ENCODE measurements at places on chromosomes 3 and 15.

DNA sequence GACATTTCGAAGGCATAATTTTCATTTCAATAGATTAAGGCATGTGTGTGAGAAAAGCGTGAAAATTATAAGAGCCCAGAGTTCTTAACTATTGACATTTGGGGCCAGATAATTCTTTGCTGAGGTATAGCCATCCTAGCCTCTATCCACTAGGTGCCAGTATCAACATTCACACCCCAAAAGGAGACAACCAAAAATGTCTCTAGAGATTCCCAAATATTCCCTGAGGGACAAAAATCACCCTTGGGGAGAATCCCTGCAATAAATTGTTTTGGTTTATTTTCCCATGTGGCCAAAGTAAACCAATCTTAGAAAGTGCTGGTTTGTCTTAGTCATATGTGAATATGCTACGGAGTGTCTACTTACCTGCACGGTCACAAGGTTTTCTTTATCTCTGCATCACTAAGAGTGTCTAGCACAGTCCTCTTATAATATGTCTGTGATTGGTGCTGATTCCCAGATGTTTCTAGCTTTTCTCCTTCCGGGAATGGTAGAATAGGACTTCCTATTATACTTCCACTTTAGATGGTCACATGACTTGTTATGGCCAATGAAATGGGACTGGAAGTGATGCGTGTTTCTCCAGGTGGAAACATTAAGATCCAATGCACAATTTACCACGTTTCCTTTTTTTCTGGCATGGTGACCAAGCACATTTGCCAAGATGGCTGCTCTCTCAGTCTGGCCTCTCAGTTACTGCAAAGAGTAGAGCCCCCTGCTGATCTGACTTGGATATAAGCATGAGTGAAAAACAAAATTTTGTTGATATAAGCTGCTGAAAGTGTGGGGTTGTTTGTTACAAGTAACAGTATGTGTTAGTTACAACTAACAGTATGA, 8.0 kb upstream of the KBTBD8 start:
- DNase-seq = no peak

- DNase-seq = no peak
Measured at GRCh38 chr3:195546130-195546560, 3.0 kb upstream of the PPP1R2 start.

DNA sequence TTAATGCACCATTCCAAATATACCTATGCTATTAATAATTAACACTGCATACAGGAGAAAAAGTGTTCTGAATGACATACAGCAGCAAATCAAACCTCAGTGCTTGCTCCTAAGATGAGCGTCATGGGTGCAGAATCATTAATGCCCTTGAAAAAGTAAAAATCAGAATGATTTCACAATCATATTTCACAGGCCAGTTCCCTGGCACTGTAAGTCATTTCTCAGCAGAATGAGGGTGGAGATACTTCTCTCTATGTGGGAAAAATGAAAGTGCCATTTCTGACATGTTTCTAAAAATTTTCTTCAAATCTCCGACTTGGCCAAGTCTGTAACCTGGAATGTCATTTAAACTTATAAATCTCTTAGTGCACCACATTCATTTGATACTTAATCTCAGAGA, 549.8 kb upstream of the AGTR1 start:
- no peak for DNase-seq

DNA sequence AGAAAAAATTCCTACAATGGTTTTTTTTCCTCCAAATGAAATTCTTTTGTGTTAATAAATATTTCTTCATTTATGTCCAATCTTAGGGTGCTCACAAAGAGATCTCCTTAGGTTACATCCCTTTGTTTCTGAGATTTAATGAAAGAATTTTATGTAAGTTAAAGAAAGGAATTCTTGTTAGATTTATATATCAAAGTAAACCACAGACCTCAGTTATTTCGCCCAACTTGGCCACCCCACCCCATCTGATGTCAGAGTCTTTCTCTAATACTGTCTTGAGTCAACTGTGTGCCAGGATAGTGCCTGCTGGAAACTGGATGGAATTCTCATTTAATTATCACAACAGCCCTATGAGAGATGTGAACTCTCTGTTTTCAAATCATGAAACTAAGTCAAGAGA, 259.9 kb downstream of the OPA1 start:
- DNase-seq = no peak

DNA sequence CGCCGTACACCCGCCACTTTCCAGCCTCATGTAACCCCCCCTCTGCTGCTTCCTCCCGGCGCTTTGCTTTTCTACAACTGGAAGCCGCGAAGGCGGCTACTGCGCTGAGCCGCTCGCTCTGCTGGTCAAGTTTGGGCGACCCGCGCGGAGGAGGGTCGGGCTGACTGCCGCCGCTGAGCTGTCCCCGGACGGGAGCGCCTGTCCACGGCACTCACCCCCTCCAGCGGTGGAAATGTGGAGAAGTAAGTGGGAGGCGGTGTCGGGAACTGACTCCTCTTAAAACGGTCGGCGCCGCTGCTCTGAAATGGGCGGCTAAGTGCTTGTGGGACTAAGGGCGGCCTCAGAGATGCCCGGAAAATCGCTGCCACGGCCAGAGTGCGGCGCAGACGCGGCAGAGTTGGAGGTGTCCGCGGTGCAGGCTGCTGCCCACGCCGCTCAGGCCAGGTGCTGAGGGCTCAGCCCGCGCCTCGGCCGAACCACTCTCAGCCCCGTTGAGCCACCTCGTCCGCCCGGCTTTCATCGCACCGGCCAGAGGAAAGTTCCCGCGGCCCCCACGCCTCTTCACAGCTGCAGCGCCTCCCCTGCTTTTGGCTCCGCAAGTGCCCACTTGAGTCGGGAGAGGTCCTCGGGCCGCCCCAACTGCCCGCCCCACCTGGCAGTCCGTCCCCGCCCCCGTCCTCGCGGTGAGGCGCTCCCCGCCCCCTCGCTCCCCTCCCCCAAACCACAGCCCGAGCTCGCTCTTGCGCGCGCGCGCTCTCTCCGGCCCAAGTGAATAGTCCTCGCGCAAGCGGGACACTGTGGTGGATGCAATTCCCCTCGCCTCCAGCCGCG, at the start of gene EPHA6:
Gene EPHA6, plus strand, starts transcription at position 775 of the 831 bp plus-strand sequence.
- peak; percentile 77 for DNase-seq

- DNase-seq = no peak
Measured at GRCh38 chr3:20322085-20322484, 136.1 kb upstream of the SGO1 start.

DNA sequence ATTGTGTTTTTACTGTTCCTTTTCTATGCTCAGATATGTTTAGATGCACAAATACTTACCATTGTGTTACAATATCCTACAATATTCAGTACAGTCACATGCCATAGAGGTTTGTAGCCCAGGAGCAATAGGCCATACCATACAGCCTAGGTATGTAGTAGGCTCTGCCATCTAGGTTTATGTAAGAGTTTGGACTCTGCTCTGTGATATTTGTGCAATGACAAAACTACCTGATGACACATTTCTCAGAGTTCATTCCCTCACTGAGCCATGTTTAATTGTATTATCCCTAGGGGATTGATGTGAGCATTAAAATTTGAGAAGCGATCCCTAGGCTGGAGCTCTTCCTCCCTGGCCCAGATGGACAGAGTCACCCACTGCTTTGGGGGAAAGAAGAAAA, 270.0 kb upstream of the PROK2 start:
- no peak for DNase-seq

- no peak for DNase-seq
Measured at GRCh38 chr3:137116619-137117018, 158.8 kb downstream of the IL20RB start.

- no peak for DNase-seq
Measured at GRCh38 chr15:78342021-78342420, 1.9 kb downstream of the CRABP1 start.

DNA sequence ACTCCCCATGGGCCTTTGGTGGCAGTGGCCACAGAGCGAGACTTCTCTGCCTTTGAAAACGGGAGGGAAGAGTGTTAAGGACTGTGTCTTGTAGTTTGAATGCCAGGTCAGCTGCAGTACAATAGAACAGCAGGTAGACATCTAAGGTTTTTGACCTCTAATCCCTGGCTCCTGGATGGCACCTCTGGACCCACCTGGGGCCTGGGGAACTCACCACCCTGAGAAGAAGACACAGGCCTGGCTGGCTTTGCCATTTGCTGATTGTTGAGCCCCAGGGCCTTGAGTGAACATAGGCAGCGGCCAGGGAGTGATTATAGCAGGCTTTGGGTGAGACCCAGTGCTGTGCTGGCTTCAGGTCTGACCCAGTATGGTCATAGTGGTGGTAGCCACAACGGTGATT, 66.4 kb downstream of the ZMAT3 start:
- no peak for DNase-seq

DNA sequence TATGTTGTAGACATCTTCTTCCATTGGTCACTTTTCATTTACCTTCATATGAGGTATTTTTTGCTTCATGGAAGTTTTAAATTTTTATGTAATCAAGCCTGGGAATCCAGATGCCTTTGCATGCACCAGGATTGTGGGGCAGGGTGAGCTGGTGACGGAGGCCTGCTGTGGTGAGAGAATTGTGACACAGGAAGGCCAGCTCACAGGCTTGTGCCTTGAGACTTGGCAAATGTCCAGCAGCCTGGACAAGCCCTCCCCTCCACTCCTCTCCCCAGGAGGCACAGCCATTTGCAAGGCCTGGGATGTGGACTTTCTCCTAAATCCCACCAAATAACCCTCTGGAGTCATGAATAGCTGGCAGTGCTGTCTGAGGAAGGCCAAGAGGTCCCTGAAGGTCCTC, 67.4 kb downstream of the RHCG start:
- no peak for DNase-seq

DNA sequence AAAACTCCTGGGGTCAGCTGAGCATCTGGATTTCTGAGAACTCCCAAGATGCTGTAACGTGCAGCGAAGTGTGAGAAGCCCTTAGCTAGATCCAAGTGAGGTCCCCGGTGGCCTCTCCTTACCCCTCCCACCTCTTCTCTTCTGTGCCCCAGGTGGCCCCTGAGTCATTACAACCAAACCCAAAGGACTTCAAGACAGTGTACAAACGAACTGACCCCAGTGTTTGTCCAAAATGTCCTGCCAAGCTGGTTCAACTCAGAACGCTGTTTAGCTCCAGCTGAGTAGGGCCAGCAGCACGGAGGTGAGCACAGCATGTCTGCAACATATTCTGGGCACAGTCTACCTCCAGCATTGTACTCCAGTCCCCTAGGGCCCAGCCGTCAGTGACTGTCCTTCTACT, 73.9 kb upstream of the OXTR start:
- no peak for DNase-seq

DNA sequence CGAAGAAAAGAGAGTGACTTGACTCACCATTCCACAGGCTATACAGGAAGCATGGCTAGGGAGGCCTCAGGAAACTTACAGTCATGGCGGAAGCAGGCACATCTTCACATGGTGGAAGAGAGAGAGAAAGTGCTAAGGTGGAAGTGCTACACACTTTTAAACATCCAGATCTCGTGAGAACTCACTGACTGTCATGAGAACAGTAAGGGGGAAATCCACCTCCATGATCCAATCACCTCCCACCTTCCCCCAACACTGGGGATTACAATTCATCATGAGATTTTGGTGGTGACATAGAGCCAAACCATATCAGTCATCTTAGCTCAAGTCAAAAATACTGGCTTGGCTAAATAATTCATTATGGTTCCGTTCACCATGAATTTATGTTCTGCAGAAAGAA, 45.3 kb upstream of the NEDD4 start:
- no peak for DNase-seq

DNA sequence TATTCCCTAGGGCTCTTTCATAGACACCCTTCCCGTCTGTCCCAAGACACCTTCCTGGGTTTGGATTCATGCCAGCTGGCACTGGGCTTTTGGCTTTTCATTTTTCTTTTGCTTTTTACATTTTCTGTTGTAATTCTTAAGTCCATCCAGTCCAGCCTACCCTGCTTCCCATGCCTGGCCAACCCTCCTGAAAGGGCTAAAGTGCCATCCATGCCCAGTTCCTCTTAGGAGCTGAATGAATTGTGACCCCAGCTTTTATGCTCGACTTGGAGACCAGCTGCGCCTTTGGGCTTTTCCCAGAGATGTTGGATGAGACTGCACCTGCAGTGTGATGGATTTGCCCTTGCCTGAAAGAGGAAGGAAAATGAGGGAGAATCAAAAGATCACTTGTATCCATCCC, 25.8 kb downstream of the LRRN1 start:
- DNase-seq = no peak

GRCh38 chr3:156885761-156886160, 59.6 kb downstream of the LEKR1 start:
- DNase-seq = no peak

DNA sequence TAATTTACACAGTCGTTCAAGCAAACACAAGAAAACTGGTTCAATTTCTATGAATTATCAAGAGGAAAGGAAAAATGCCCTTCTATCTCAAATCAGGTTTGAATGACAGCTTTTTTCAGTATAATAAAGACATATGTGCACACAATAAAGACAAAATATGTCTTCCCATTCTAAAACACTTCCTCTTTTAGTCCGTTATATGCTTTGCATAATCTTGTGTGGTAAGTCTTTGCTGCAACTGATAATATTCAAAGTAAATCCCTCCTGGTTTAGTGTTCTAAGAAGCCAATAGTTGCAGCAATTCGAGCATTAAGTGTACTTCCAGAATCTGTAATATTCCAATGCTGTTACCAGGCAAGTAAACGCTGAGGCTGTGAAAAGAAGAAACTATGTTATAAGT, 43.7 kb upstream of the MAPKBP1 start:
- no peak for DNase-seq

- no peak for DNase-seq
Measured at GRCh38 chr15:82537351-82537908, 2.8 kb downstream of the RPS17 start.

GRCh38 chr3:143535994-143536784, 312.1 kb downstream of the SLC9A9 start:
- no peak for DNase-seq
